GM12892 (cell line): ENCODE measurements at places on chromosomes 1 and 21.
A peak's percentile ranks its signal among the peaks of the same experiment; 100 is the strongest.

- no peak for DNase-seq
Measured at GRCh38 chr1:17206196-17206595, 1.3 kb downstream of the PADI1 start.

DNA sequence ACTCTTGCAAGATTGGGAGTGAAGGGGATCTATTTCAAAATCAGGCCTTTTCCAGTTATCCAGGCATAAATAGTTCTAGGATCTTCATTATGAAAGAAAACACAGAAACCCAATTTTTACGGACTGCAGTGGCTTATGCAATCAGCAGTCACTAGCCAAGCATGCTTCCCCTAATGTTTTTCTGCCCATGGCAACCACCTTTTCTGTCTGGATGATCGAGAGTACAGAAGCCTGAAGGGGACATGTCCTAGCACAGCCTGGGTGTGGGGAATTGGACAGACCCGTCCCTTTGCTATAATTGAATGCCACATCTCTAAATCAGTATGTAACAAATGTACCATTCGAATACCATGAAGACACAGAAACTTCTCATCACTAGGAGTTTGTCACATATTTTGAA lies 29.8 kb upstream of the NCAM2 start:
- DNase-seq = no peak

GRCh38 chr1:29532285-29532684 lies 296.0 kb downstream of the PTPRU start:
- DNase-seq = no peak

DNA sequence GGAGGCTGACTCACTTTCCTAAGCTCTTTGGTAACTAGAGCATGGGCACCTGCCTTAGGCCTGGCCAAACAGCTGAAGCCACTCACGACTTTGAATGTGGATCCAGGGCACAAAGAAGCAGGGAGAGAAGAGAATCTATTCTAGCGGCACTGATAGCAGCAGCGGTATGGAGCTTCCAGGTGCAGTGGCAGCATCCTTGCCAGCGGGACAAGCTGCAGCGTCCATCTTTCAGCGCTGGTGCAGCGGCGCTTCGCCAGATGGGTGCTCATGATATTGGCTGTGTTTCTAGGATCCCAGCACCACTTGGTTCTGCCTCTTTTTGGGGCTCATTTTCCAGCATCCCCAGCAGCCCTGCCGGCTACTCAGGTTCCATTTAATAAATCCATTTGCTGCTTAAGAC lies 184.2 kb downstream of the SLC44A5 start:
- no peak for DNase-seq

GRCh38 chr1:116765962-116766361 lies 11.7 kb downstream of the CD2 start:
- DNase-seq = no peak

GRCh38 chr1:203406446-203407045 lies 55.6 kb upstream of the FMOD start:
- no peak for DNase-seq

GRCh38 chr1:235948774-235949427 lies 82.2 kb upstream of the LYST start:
- DNase-seq = no peak

- peak; percentile 54 for DNase-seq
Measured at GRCh38 chr1:110087812-110088738, 17.6 kb upstream of the ALX3 start.

DNA sequence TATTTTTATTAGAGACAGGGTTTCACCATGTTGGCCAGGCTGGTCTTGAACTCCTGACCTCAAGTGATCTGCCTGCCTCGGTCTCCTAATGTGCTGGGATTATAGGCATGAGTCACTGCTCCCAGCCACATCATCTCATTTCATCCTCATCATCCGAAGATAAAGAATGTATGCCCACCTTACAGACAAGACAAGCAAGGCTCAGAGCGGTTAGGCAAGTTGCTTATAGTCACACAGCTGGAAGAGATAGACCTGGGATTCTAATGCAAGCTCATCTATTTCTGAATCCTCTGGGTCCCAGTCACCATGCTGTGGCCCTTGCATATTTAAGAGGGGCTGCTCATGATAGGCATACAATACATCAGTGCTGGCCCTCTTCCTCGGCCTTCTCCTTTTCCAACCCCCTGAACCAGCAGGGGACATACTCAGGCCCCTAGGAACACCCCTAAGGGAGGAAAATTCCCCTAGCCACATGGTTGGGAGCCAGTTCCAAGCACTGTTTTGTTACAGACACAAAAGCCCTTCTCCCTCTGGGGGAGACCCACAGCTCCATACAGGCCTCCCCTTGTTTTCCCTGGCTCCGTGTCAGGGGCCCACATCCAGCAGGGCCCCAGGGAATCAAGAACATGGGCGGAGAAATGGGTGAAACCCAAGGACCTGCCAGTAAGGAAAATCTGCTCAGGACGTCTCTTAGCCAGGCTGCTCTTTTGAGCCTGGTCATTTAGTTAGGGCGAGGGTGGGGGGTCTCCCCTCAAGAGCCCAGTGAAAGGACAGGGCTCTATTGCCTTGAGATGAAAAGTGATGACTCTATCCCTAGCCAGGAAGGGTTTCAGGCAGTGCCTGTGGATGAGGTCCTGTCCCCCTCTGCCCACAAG lies 6.9 kb downstream of the CSRP1 start:
- DNase-seq = no peak

GRCh38 chr1:90068611-90069280 lies 73.8 kb downstream of the ZNF326 start:
- DNase-seq = no peak

GRCh38 chr1:206575165-206575893 lies 36.9 kb downstream of the EIF2D start:
- no peak for DNase-seq

DNA sequence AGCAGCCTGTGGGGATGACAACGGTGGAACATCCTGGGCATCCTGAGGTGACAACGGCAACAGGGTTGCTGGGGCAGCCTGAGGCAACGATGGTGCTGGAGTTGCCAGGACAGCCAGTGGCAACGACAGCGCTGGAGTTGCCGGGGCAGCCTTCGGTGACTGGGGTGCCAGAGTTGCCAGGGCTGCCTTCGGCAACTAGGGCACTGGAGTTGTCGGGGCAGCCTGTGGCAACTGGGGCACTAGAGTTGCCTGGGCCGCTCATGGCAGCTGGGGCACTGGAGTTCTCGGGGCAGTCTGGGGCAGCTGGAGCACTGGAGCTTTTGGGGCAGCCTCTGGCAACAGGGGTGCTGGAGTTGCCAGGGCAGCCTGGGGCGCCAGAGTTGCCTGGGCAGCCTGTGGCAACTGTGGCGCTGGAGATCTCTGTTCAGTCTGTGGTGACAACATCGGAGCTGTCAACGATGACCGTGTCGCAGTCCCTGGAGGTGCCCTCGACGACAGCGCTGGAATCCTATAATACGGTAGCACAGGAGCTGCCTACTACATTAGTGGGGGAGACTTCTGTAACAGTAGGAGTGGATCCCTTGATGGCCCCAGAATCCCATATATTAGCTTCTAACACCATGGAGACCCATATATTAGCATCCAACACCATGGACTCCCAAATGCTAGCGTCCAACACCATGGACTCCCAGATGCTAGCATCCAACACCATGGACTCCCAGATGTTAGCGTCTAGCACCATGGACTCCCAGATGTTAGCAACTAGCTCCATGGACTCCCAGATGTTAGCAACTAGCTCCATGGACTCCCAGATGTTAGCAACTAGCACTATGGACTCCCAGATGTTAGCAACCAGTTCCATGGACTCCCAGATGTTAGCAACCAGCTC lies 8.2 kb downstream of the SON start:
- no peak for DNase-seq

DNA sequence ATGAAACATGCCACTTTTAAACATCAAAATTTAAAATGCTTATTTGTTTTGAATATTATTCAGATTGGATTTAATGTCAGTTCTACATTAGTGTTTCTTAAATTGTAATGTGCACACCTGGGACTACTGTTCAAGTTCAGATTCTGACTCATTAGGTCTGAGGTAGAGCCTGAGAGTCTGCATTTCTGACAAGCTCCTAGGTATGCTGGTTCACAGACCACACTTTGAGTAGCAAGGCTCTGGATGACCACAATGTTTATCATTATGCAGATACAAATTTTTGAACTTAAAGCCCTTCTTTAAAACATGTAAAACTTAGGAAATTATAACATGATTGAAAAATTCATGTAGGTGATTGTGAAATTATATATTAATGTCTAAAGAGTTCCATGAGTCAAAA lies 40.2 kb downstream of the TTLL7 start:
- no peak for DNase-seq

DNA sequence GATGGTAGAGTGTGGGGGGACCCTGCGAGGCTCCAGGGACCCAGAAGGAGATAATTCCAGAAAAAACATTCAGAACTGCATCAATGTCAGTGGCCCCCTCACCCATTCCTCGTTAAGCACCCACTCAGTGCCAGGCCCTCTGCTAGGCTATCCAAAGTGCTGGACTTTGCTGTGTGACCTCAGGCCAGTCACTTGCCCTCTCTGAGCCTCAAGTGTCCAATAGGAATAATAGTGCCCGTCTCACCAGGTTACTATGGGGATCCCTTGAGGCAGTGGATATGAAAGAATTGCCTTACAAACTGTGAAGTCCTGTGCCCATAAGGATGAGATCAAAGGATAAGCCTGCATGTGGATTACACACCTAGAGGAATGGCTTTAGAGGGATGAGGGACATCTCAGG lies 83.4 kb downstream of the IGSF21 start:
- DNase-seq = no peak

DNA sequence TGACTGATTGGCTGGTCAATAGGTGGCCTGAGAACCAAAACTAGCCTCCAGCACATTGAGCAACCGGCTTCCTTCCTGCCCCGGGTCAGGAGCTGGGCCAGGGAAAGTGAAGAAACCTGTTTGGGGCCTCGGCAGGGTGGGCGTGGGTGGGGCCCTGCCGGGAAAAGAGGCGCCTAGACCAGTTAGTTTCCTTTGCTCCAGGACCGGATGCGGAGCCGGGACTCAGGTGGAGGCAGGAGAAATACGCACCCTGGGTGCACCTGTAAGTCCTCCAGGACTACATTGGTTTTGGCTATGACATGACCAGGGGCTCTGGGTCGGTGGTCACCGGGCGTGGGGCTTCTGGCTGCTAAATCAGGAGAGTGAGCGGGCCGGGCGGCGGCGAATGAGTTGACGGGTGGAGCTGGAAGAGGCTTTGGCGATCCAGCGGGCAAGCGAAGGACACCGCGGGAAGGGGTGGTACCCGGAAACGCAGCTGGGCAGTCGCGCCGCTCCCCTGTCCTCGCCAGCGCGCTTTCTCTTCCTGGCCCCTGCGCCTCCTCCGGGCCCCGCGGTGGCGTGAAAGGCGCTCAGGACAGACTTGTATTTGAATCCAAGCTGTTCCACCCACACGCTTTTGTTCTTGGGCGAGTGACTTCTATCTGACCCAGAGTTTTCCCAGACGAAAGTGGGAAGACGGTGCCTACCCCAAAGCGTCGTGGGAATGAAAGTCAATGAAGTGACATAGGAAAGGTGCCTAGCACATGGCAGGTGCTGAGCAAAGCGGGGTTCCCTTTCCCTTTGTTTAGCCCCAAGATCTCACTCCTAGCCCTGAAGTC lies 30.6 kb upstream of the JUN start:
- DNase-seq = no peak

GRCh38 chr1:161999301-162000052 lies 24.2 kb downstream of the OLFML2B start:
- DNase-seq = no peak

DNA sequence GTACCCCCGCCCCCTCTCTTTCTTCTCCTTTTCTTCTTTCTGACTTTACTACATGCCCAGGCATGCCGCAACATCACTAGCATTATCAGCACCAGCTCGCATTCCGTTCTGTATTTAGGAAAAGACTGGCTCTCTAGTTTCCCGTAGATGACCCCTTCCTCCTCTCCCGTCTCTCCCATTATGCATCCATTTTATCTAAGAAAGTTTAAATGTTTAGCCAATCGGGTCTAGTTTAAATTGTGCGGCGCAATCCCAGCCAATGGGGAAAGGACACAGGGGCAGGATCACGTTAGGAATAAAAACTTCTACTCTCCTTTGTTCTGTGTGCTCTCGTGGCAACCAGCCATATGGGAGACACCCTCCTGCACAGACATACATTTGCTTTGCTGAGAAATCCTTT lies 2.3 kb upstream of the KRTAP10-7 start:
- DNase-seq = no peak

GRCh38 chr1:209714338-209714737 lies 9.7 kb downstream of the HSD11B1 start:
- DNase-seq = no peak

DNA sequence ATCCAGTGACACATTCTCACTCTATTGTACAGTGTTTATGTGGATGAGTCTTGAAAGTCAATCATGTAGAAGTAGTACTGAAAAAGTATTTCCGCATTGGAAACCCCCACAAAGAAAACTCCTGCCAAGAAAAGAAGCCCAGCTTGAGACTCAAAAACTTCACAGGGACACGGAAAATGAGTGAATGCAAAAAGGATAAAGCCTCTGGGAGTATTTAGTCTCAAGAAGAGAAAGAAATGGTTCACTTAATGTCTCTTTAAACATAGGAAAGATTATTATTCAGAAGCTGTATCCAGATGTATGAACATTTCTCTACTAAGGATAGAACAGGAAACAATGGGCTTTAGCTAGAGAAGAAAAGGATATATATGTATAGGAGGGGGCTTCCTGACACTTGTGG lies 304.5 kb downstream of the BARHL2 start:
- no peak for DNase-seq

DNA sequence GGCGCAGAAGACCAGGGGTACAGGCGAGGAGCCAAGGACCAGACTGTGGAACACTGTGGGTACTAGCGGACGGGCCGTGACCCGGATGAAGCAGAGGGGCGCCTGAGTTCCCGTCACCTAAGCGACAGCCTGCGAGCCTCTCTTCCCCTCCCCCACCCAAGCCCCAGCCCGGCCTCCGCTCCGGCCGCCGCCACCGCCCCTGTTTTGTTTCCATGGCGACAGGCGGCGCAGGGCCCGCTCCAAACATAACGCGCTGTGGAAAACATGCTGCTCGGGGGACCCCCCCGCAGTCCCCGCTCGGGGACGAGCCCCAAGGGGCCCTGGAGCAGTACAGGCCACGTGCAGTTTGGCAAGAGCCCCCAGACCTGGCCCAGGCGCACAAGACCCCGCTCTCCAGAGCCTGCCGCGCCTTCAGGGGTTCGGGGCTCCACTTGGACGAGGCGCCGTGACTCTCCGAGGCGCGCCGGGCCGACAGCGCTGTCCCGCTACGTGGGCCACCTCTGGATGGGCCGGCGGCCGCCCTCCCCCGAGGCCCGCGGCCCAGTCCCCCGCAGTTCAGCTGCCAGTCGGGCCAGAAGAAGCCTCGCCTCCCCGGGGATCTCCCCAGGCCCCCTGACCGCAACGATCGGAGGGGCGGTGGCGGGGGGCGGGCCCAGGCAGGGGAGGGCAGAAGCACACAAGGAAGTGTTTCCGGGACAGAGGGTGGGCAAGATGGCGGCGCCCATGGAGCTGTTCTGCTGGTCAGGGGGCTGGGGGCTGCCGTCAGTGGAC lies at the start of gene MTX1:
TSS of gene MTX1 (plus strand) at position 155 of the 771 bp plus-strand sequence. CDS start at position 265, 110 bp downstream.
- peak; percentile 90 for DNase-seq
